Activated T-cell treated with anti-CD3 and anti-CD28 coated beads for 24 hours (primary cell): ENCODE measurements at places on chromosomes 3 and 15.

- no peak for DNase-seq
Measured at GRCh38 chr3:108255131-108255530, 32.9 kb upstream of the IFT57 start.

GRCh38 chr3:158809642-158810041 lies 7.8 kb downstream of the MFSD1 start:
- DNase-seq, result no peak

DNA sequence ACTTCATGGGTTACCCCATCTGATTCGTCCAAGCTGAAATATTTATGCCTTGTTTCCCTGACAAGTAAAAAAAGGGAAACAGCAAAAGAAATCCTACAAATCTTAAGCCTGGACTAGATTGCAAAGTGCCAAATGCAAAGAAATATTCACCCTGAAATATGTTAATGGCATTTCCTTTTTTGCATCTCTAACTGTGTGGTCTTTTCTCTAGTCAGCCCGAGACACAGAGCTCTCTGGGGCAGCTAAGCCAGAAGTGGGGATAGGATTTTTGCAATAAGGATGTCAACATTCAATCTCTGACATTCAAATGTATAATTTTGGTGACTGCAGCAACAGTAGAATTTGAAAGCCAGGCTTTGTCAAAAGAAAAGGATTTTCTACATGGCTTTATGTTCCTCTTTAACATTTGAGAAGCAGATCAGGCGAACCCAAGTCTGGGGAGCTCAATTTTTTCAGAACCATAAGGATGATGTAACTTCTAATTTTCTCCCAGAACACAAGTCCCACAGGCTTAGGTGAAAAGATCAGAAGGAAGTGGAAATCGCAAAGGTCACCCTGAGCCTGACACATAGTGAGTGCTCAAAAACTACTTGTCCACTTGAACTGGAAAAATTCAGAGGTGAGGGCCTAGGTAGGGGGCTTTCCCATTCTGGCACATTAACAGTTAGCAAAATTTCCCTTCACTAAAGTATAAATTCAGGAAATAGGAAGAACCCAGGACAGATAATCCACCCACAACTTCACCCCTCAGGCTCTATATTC lies 28.2 kb upstream of the KCNMB3 start:
- DNase-seq, result no peak

DNA sequence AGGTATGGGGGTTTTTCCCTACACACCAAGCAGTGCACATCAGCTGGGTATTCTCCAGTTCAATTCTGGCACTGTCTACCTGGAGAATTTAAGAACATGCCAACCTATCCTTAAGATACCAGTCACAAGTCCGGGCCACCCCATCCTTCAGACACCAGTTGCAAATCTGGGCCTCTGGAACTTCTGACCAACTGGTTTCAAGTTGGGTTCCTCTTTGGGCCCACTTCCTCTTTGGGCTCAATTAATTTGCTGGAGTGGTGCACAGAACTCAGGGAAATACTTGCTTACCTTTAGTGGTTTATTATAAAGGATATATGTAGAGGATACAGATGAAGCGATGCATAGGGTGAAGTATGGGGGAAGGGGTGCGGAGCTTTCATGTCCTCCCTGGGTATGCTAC lies 25.3 kb downstream of the GLCE start:
- DNase-seq, result no peak

GRCh38 chr3:171801738-171802589 lies 8.3 kb downstream of the PLD1 start:
- DNase-seq, result no peak
